ENCODE measurements at places on chromosomes 1 and 21.

- peak; percentile 35 for DNase-seq
Measured at GRCh38 chr1:84298684-84299535, 2.6 kb upstream of the SAMD13 start.

GRCh38 chr1:53641481-53642214 lies 97.3 kb downstream of the GLIS1 start:
- no peak for DNase-seq

GRCh38 chr1:3160647-3161145 lies 91.7 kb downstream of the PRDM16 start:
- no peak for DNase-seq

DNA sequence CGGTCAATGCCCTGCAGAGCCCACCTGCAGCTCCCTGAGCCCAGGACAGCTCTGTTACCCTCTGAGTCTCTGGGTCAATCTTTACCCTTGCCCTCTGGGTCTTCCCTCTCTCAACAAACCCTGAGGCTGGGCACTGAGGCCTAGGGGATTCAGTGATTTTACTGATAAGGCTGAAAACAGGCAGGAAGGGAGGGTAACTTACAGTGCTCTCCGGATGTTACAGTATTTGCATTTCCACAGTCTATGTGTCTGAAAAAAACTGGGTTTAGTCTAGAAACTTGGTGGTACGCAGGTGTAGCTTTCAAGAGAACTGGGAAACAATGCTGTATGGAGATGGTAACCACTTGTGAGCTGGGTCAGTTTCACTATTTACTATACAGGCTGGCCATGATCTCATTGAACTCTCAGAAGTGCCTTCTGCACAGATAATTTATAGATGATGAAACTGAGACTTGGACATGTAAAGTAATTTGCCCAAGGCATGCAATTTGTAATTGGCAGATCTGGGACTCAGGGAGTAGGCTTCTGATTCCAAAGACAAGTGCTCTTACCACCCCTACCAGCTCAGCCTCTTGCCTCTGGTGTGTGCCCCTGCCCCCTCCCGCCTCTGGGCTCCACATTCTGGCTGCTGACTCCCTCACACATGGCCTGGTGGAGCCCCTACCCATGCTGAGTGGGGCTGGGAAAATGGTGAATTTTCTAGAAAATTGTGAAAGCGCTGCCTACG lies 48.8 kb downstream of the TENT5C start:
- DNase-seq, result no peak

DNA sequence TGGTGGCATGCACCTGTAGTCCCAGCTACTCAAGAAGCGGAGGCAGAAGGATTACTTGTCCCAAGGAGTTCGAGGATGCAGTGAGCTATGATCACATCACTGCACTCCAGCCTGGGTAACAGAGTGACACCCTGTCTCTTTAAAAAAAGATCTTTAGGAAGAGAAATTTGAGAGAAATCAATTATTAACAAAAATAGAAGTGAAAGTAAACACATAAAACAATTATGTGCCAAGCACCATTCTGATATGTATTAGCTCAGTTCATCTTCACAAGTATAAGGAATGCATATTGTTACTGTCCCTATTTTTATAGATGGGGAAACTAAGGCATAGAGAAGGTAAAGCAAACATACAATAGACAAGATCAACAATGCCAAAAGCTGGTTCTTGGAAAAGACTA lies 48.1 kb downstream of the MATN1 start:
- no peak for DNase-seq

DNA sequence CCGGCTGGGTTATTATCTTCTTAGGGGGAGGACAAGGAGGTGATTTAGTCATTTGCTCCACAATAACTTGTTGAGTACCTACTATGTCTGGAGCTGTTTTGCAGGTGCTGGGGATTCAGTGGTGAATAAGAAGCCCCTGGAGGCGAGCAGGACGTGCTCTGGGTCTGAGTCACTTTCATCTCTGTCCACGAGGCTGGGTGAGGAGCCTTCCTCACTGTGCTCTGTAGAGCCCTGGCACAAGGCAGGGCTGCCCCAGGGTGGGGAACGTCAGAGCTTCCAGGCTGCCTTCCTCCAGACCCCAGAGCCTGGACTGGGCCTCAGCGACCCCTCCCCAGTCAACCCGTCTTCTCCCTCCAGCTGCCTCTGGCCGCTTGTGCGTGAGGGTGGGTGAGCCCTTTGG lies 2.5 kb upstream of the PADI6 start:
- DNase-seq, result no peak

DNA sequence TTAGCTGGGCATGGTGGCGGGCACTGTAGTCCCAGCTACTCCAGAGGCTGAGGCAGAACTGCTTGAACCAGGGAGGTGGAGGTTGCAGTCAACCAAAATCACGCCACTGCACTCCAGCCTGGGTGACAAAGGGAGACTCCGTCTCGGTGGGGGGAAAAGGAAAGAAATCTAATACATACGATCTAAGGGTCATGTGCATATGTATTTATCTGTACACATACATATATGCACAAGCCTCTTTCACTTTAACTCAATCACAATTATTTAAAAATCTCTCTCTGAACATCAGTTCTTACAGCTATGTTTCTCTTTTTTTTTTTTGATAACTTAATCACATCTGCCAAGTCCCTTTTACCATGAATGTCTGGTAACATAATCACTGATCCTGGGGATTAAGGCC lies 34.7 kb downstream of the EVA1C start:
- no peak for DNase-seq

Data from NCI-H2081 (cell line).